ENCODE measurements at places on chromosomes 5 and 9.

GRCh38 chr5:180596668-180597231 is 5.5 kb upstream of the SCGB3A1 start:
- DNase-seq: no peak

GRCh38 chr5:11719888-11720481 is 184.3 kb downstream of the CTNND2 start:
- no peak for DNase-seq

DNA sequence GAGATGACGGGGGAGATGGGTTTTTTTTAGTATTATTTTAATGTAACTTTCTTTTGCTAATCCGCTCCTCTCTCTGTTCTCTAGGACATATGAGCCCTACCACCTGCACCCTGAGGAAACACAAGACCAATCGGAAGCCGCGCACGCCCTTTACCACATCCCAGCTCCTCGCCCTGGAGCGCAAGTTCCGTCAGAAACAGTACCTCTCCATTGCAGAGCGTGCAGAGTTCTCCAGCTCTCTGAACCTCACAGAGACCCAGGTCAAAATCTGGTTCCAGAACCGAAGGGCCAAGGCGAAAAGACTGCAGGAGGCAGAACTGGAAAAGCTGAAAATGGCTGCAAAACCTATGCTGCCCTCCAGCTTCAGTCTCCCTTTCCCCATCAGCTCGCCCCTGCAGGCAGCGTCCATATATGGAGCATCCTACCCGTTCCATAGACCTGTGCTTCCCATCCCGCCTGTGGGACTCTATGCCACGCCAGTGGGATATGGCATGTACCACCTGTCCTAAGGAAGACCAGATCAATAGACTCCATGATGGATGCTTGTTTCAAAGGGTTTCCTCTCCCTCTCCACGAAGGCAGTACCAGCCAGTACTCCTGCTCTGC is 4.8 kb downstream of the MSX2 start:
- DNase-seq: no peak

GRCh38 chr5:60365001-60365400 is 335.0 kb downstream of the DEPDC1B start:
- no peak for DNase-seq

DNA sequence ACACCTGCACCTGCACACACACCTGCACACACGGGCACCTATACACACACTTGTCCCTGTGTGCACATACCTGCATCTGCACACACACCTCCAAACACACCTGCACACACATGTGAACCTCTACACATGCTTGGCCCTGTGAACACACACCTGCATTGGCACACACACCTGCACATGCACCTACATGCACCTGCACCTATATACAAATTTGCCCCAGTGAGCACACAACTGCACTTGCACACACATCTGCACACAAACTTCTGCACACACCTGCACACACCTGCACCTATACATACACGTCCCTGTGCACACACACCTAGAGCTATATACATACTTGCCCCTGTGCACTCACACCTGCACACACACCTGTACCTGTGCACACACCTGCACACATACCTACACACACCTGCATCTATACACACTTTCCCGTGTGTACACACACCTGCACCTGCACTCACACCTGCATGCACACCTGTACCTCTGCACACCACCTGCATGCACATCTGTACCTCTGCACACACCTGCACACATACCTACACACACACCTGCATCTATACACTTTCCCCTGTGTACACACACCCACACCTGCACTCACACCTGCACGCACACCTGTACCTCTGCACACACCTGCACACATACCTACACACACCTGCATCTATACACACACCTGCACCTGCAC is 21.5 kb upstream of the LPCAT1 start:
- no peak for DNase-seq

DNA sequence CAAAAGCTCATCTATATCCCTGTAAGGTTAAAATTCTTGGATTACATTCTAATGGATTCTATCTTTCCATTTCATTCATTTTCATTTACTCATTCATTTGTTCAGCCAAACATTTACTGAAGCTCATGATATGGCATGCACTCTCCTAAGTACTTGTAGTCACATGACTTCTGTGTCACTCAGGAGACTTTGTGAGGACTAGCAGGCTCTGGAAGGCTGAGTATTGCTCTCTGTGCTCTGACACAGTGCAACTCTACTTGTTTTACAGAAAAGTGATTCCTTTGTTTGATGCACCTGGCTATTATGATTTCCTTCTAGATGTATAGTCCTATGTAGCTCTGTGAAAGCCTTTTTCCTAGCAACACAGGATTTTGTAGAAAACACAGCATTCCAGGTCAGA is 53.0 kb downstream of the YIPF5 start:
- DNase-seq: no peak

DNA sequence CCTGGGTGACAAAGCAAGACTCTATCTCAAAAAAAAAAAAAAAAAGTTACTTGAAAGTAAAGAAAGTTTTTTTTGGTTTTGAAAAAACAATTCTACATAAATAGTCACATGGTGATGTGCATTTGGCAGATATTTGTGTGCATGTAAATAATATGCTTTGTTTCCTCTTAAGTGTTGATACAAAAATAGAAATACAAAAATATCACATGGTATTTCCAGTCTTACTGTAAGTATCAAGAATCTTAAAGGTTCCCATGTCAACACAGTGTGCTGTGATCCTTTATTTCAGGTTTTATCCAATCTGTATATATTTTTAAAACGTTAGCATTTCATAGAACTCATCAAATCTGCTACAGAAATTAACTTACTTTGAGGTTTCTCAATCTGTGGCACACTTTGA is 521.9 kb downstream of the TLE4 start:
- DNase-seq: no peak

Measured in AG08395 (cell line).